ENCODE measurements at places on chromosomes 1 and 21.

DNA sequence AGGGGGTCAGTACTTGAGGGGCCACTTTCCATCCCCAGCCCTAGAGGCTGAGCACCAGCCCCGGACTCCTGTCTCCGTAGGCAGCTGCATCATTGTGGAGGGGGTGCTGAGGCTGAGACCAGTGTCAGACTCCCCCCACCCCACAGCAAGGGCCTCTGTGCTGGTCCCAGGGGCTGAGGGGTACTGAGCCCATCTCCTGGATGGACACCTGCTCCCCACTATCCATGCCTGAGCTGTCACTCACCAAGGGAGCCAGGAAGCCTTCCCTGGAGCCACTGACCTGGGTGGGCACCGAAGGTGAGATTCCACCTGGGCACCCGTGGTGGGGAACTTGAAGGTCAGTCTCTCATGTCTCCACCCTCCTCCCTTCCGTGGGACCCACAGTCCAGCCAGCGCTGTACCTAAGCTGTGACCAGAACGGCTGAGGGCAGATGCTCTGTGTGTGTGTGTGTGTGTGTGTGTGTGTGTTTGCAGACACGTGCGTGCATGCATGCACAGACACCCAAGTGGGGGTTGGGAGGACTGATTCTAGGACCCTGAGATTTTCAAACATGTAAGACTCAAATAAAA, 9.3 kb downstream of the DISP3 start:
- DNase-seq = no peak

- DNase-seq = no peak
Measured at GRCh38 chr1:63819795-63820194, 46.0 kb downstream of the ROR1 start.

- no peak for DNase-seq
Measured at GRCh38 chr21:38203229-38203628, 53.6 kb upstream of the KCNJ15 start.

DNA sequence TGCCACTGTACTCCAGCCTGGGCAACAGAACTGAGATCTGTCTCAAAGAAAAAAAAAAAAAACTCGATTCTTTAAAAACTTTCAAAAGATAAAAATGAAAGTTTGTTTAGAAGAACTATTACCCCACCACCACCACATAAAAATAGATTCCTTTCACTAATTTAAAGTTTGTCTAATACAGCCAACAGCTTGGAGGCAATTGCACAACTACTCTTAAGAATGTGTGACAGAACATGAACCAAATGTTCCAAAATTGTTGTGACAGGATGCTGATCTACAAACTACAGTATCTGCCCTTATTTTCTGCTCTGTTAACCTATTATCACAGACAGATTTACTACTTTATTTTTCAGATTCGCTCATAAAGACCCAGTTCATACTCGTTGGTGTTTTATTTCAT, 5.5 kb upstream of the TGFBR3 start:
- DNase-seq = no peak

DNA sequence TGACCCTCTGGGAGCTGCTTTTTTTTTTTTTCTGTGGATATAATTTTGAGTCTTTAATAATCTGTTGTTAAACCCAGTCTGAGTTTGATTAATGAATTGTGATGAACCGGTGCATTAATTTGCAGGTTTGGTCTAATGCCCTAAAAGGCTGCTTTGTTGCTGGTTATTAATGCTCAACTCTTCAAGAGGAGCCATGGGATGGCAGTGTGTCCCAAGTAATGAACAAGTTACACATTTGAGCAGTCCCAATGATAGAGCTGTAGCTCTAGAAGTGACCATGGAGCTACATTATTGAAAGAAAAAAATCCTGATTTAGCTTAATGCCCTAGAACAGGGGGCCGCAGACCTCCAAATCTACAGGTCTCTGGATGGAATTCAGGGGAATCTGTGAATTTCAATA, 53.1 kb downstream of the RWDD3 start:
- no peak for DNase-seq

DNA sequence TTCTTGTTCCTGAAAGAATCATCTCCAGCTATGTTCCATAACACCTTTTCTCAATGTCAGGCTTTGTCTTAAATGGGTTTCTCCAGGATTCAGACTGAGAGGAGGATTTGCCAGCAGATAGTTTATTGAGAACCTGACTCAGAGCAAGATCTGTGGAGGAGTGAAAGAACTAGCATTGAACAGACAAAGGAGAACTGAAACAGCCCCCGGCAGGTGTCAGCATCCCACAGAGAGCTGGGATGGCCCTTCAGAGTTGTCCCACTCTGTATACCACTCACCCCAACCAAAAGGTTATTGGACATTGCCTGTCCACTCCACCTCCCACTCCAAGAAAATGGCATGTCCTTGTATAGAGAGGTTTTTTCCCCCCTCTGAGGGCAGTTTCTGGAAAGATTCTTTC, 270.7 kb downstream of the PAPPA2 start:
- no peak for DNase-seq

GRCh38 chr1:89896105-89896942, 75.5 kb downstream of the LRRC8D start:
- no peak for DNase-seq

All from CD14-positive monocyte (primary cell).